ENCODE measurements at places on chromosomes 3 and 15.

GRCh38 chr15:89971592-89971997 is 29.5 kb upstream of the ZNF710 start:
- DNase-seq = peak; percentile 12

DNA sequence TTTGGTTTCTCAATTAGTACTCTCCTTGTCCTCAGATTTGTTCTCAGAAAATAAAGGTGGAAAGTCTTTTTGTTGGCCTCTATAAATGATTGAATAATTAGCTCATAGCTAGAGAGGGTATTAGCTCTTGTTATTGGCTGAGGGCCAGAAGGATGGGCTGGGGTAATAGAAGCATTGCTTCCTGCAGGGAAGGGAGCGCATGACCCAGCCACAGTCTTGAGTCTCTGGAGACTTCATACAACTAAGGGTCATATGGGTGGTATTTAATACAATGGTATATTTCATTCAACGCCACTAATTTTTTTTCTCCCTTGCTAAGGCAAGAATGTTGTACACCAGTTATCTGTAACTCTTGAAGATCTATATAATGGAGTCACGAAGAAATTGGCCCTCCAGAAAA is 8.4 kb downstream of the DNAJA4 start:
- DNase-seq = no peak

GRCh38 chr3:14866627-14867026 is 47.9 kb downstream of the FGD5 start:
- DNase-seq = no peak

- DNase-seq = no peak
These were observed 694.5 kb upstream of the BCHE start for GRCh38 chr3:166531730-166532129.

- DNase-seq = no peak
These were observed 163.2 kb downstream of the SYNPR start for GRCh38 chr3:63441262-63441661.

- no peak for DNase-seq
These were observed 1.4 kb downstream of the CLK3 start for GRCh38 chr15:74616996-74617395.

DNA sequence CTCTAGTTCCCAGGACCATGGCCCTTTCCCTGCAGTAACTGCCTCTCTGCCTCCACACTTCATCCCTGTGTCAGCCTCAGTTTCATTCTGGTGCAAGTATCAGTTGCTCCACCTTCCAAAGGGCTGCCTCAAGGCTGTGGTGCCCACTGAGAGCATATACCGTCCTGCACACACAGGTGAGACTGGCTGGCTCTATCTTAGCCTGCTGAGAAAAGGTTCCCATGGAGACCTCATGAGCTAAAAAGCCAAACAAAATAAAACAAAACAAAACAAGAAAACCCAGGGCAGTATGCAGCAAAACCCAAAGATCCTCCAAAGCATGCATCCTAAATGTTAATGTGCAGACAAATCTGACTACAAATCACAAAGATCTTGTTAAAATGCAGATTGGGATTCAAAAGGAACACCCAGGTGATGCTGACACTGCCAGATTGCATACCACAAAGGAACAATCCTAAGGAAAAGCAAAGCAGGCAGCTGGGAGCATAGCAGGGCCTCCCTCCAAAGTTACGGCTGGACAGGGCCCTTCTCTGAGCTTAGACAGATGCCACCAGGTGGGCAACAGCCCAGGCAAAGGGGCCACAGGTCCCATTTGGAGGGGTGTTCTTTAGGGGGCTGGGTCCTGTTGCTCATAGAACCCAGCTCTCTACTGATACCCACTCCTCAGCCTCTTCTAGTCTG is 76.3 kb upstream of the SLCO2A1 start:
- DNase-seq = no peak

GRCh38 chr3:99319450-99319849 is 318.9 kb upstream of the COL8A1 start:
- DNase-seq = no peak

DNA sequence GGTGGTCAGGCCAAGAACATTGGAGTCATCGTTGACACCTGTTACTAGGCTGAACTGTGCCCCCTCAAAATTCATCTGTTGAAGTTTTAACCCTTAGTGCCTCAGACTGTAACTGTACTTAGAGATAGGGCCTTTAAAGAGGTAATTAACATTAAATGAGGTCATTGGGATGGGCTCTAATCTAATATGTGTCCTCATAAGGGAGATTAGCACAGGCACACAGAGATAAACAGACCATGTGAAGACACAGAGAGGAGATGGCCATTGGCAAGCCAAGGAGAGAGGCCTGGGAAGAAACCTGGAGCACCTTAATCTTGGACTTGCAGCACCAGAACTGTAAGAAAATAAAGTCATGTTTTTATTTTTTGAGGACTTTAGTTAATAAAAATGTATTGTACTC is 59.6 kb downstream of the PLCL2 start:
- DNase-seq = no peak
